ENCODE measurements at places on chromosomes 12 and 14.

DNA sequence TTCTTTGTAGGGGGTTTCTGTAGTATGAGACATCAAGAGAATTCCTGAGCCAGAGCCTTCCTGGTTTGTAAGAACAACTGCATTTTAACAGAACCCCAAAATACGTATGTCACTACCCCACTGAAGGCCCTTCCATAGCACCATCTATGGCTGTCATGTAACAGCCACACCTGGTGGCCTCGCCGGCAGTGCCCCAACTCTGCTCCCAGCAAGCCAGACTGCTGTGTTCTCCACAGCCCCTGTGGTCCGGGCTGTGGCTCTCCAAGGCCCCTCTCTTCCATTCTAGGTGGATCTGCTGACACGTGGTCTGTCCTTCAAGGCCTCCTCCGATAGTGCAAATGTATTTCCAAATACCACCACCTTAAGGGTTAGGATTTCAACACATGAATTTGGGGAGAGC, 9.9 kb upstream of the PPP1R13B start:
- no peak for DNase-seq

DNA sequence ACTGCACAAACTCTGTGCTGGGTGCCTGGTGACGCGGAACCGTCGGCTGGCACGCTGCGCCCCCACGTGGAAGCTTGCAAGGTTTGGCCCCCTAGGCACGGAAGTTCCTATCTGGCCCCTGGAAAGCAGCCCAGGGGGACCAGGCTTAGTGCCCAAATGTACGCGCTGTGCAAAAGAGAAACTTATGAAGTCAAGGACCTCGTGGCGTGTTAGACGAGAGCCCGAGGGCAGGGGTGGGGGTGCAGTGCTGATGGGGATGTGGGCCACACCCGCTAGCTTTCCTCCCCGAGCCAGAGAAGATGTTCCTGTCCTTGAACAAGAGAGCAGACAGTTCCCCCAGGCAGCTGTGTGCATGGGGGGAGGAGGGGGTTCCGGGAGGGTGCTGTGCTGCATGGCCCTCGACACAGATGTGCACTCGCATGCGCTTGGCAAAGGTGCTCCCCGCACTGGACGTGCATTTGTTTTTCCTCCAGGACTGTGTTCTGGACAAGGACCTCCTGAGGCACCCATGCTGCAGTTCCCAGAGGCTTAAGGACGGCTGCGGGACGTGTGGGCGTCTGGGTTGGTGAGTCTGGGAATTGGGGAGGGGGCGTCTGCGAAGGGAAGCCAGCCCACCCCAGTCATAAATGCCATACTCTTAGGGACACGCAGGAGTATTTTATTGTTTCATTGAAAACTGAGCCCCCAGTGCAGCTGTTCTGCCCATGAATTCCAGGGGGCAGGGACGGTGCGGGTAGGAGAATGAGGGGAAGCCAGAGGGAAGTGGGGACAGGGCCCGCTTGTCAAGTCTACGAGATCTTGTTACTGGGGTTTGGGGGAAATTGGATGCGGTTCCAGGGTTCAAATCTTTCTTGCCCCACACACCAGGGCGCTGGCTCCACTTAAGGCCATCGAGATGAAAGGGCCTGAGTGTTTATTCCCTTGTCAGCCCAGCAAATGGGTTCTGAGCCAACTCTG, 80.0 kb downstream of the NTF3 start:
- no peak for DNase-seq

DNA sequence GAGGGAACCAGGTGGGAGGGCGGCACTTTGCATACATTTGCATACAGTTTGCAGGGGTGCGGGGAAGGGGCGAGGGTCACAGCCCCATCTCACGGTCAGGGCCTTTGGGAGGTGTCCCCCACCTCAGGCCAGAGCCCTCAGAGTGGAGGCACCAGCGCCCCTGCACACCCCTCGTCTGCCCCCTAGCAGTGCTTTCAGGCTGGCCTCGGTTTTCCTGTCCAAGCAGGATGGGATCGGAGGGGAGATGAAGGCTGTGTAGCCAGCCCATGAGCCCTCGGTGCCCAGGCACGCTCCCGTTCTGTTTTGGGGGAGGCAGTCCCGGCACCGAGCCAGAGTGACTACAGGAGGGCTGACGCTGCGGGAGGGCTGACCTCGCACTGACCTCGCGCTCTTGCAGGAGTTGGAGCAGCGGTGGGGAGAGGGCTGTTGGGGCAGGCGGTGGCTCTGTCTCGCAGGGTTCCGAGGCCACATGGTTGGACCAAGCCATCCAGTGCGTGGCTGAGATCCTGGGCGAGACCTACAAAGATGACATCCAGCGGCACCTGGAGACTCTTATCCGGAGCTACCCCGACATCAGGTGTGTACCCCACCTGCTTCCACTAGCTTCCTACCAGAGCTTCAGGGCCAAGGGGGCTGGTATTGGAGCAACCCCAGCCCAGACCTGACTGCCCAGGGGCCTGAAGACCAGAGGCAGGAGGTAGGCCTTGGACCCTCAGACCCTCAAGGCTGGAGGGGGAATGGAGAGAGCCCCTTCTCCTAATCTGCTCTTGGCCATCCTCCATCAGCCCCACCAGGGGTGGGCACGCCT, 13.6 kb downstream of the EXOC3L4 start:
- DNase-seq = no peak

DNA sequence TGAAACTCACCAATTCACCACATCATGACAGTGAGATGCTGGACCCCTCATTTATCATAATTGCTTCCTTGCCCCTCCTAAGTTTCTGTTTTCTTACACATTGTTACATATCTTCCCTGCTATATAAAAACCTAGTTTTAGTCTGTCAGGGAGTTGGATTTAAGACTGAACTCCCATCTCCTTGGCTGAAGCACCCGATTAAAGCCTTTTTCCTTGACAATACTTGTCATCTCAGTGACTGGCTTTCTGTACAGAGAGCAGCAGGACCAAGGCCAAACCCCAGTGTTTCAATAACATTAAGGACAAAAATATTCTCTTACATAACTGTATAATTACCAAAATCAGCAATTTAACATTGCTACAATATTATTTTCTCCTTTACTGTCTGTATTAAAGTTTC, 928.4 kb downstream of the TMTC2 start:
- DNase-seq = no peak

GRCh38 chr12:3049611-3050249, 27.4 kb upstream of the TSPAN9 start:
- DNase-seq = no peak

DNA sequence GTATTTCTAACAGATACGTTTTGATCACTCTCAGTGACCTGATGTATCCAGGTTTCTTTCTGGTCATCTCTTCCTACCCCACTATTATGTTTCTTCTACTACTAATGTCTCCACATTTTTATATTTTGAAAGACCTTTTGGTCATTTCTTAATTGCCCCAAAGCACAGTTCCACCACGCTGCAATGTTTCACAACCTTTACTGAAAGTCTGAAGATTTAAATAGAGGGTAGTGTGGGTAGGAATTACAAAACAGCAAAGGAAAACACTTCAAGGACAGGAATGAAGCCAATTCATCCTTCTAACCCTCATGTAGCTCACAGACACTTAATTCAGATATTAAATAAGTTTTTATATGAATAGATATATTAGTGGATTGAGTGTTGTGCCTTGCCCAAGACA, 36.1 kb upstream of the SLC16A7 start:
- no peak for DNase-seq

GRCh38 chr12:39840422-39840821, 220.8 kb upstream of the ABCD2 start:
- no peak for DNase-seq

DNA sequence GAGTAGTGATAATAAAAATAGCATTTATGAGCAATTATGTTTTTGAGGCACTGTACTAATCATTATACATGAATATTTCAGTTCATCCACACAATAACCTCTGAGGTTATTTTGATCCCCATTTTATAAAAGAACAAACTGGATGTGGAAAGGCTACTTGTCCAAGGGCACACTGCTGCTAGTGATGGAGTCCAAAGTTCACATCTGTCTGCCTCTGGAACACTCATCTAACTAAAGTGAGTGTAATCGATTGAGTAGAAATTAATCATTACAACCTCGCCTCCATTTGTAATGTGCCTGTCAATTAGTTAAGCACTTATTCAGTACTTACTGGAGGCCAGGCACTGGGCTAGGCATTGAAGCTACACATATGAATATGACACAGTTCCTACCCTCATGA, 55.4 kb downstream of the TMEM260 start:
- no peak for DNase-seq

- no peak for DNase-seq
Measured at GRCh38 chr14:102930138-102930752, 7.8 kb downstream of the AMN start.

- DNase-seq = peak; percentile 32
Measured at GRCh38 chr14:89027097-89027740, 202.8 kb downstream of the TTC8 start.
